Activated CD4-positive, alpha-beta T cell treated with anti-CD3 and anti-CD28 coated beads, Interleukin-2, amount 10 ng/mL, durations not matched to agents 7 days and 5 days (primary cell): ENCODE measurements at places on chromosomes 6 and 20. TPM values are rescaled to one million over a fixed set of nuclear protein-coding genes. Genes with fewer than 3 reads are reported as not detected.

The HLA-DQB2 gene
- total RNA-seq: 1.8 TPM

The CCN5 gene
- not detected for total RNA-seq

The BNIP5 gene
- not detected for total RNA-seq

The RAET1G gene
- not detected for total RNA-seq

The TCP11 gene
- not detected for total RNA-seq

The TRIM10 gene
- total RNA-seq: not detected

The LGSN gene
- total RNA-seq: not detected

The TUBB1 gene
- not detected for total RNA-seq

The WFDC12 gene
- not detected for total RNA-seq

The VGLL2 gene
- total RNA-seq: not detected
